ENCODE measurements at places on chromosomes 12 and 14.

GRCh38 chr14:61532763-61533162 lies 162.6 kb upstream of the HIF1A start:
- no peak for DNase-seq

DNA sequence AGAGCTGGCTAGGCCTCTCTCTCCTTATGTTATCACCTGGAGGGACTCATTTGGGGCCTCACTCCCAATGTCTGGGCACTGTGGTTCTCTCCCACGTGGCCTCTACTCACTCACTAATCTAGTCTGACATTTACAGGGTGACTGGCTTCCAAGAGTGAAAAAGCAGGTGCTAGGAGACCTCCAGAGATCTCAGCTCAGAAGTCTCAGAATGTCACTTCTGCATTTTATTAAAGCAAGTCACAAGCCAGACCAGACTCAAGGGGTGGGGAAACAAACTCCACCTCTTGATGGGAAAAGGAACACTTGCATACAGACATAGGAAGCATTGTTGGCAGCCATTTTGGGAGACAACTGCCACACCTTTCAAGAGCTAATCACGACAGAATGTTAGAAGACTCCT lies 175.9 kb downstream of the MON2 start:
- DNase-seq: no peak

GRCh38 chr12:53530920-53531319 lies 23.6 kb upstream of the NPFF start:
- no peak for DNase-seq

GRCh38 chr12:104723895-104724294 lies 234.2 kb downstream of the SLC41A2 start:
- no peak for DNase-seq

- no peak for DNase-seq
Observed at GRCh38 chr14:94050231-94050880, 24.2 kb downstream of the OTUB2 start.

DNA sequence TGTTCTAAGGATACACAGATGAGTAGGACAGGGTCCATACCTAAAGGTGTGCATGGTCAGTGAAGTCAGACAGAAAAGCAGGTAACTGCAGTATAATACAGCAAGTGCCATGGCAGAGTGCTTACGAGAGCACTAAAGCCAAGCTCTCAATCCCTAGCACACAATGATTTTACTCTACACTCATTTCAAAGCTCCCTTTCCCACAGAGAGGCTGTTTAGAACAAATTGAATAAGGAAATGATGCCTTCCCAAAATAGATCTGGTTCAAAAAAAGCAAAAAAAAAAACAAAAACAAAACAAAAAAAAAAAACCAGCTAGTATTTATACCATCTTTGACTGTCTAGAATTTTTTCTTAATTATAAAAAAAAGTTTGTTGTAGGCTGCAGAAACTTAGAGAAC lies 74.1 kb downstream of the HECTD4 start:
- DNase-seq: no peak

- no peak for DNase-seq
Observed at GRCh38 chr12:110992909-110993308, 72.5 kb upstream of the MYL2 start.

- no peak for DNase-seq
Observed at GRCh38 chr14:33857650-33858049, 93.2 kb downstream of the EGLN3 start.

GRCh38 chr14:75289840-75290388 lies 11.3 kb downstream of the FOS start:
- no peak for DNase-seq

- DNase-seq: peak; percentile 62
Observed at GRCh38 chr14:91280129-91280528, 35.6 kb upstream of the GPR68 start.

GRCh38 chr12:118060301-118061010 lies 523 bp downstream of the WSB2 start:
- no peak for DNase-seq

GRCh38 chr12:59179231-59179630 lies 258.9 kb upstream of the LRIG3 start:
- no peak for DNase-seq

GRCh38 chr12:121827351-121828099 lies 23.7 kb downstream of the SETD1B start:
- no peak for DNase-seq

- DNase-seq: no peak
Observed at GRCh38 chr12:71410844-71411243, 28.8 kb upstream of the LGR5 start.

- DNase-seq: no peak
Observed at GRCh38 chr12:95368931-95369330, 105.0 kb upstream of the METAP2 start.

DNA sequence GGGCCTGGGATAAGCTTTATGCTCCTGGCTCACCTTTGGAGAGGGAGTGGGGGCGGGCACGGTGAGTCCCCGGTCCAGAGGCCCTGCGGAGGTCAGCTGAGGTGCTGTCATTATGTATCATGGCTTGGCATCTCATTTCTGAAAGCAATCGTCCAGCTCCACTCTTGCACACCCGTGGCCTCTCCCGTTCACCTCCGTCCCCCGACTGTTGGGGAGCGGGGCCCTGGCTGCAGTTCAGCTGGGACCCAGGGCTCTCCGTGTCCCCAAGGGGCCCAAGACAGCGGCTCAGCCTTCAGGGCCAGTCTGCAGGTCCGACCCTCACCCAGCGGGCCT lies 10.6 kb downstream of the BMP4 start:
- DNase-seq: no peak

DNA sequence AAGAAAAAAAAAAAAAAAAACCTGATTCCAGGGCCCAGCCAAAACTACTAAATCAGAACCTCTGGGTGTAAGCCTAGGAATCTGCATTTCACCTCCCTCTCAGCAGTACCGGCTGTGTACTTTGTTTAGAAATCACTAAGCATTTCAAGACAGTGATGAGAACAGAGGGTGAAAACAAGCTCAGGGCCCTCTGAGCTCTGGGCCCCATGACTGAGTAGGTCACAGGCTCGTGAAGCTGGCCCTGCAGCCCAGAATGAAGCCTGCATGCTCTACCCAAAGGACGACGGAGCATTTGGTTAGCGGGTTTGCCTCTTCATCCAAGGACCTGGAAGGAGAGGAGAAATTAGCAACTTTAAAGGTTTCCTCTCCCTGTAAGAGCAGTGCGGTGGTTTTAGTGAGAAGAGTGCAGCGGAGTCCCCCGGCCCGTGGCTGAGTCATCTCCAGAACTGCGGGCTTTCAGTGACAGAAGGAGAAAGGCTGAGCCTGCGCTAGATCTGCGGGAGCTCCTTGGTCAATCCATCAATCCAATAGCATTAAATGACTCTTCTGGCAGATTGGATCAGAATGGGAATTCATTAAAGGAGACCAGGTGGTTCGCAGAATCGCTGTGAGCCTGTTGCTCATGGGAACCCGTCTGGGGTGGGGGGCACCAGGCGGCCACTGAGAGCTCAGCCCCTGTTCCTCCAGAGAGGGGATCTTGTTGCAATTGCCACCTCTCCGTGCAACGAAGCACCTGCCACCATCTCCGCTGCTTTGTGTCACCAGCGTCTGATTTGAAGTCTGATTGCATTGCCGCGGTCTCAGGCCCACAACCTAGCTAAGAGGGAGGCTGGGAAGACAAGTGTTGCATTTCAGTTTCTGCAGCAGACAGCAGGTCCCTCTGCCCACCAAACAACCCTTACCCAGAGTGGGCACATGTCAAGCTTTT lies 7.3 kb downstream of the IL31 start:
- no peak for DNase-seq

DNA sequence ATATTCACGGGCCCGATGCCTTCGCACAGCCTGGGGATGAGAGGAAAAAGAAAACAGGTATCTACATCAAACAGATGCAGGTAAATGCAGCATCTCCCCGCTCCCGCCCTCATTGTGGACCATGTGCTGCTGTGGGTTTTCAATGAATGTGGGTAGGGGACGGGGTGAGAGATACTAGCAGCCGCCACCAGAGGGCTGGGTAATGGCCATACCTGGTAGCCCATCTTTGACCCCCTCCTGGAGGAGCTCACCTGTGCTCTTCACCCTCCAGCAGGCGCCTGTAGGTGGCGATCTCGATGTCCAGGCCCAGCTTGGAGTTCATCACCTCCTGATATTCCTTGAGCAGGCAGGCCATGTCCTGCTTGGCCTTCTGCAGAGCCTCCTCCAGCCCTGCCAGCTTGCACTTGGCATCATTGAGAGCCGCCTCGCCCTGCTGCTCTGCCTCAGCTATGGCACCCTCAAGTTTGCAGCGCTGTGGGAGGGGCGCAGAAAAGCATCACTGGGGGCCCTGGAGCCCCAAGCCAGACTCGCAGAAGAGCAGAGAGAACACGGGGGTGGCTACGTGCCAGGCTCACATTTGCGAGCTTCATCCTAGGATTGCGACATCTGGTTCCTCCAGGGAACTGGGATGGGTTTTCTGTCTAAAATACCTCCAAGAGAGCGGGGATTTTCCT lies 10.2 kb downstream of the KRT82 start:
- peak; percentile 31 for DNase-seq

GRCh38 chr12:119902084-119902509 lies 25.0 kb upstream of the CIT start:
- peak; percentile 96 for DNase-seq

- no peak for DNase-seq
Observed at GRCh38 chr12:29320295-29321085, 60.5 kb downstream of the ERGIC2 start.

DNA sequence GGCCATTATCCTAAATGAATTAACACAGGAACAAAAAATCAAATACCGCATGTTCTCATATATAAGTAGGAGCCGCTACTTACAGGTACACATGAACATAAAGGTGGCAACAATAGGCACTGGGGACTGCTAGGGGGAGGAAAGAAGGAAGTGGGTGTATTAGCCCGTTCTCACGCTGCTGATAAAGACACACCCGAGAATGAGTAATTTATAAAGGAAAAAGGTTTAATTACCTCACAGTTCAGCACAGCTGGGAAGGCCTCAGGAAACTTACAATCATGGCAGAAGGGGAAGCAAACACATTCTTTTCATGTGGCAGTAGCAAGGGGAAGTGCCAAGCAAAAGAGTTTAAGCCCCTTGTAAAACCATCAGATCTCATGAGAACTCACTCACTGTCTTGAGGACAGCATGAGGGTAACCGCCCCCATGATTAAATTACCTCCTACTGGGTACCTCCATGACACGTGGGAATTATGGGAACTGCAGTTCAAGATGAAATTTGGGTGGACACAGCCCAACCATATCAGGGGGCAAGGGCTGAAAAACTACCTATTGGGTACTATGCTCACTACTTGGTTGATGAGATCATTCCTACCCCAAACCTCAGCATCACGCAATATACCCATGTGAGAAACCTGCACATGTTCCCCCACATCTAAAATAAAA lies 16.4 kb upstream of the MIA2 start:
- no peak for DNase-seq

Data from NCI-H510A treated with DMSO at 0.1 percent for 48 hours (cell line).